ENCODE measurements at places on chromosomes 1 and 21. TPM values are rescaled to one million over a fixed set of nuclear protein-coding genes. Genes with fewer than 3 reads are reported as not detected.

DNA sequence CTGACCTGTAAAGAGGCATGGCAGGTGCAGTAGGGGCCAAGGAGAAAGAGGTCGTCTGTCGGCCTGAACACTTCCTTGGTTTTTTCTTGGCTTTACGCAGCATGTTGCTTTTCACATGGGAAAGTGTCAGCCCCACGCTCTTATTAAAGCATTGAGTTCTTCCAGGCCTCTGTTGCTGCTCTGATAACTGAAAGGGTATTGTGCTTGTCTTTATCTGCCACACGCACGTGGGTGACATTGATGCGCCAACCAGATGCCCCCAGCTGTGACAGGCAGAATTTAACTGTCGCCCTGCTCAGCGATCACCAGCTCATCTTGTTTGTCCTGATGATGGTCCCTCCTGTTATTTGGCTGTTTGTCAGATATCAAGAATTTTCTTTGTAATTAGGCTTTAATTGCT lies 76.5 kb downstream of the GALNT2 start:
- DNase-seq, result no peak
- no peak overlapping the region for H3K4me3 ChIP-seq
- peaks cover 82% of the 10 kb centered on the region for H3K4me1 ChIP-seq

GRCh38 chr1:26046246-26047095 lies 553 bp upstream of the SLC30A2 start:
- H3K27ac ChIP-seq, result no peak overlapping the region
- peak overlapping the region; percentile 22 for H3K4me3 ChIP-seq
- peaks cover 7% of the 10 kb centered on the region for H3K4me1 ChIP-seq
- DNase-seq, result no peak
- H3K36me3 ChIP-seq, result no peaks in the 10 kb centered on the region

The FAM89A gene
- 20.2 TPM for total RNA-seq

- peaks cover 3% of the 10 kb centered on the region for H3K27me3 ChIP-seq
- no peak for DNase-seq
These were observed 209.9 kb upstream of the DEPDC1 start for GRCh38 chr1:68706639-68707317.

- peak overlapping the region; percentile 95 for H3K4me3 ChIP-seq
- H3K27ac ChIP-seq, result peak overlapping the region; percentile 96
- no peak for DNase-seq
- H3K36me3 ChIP-seq, result no peaks in the 10 kb centered on the region
- H3K27me3 ChIP-seq, result no peaks in the 10 kb centered on the region
These were observed 23.3 kb downstream of the CELA3A start for GRCh38 chr1:22024485-22025367.

The PDC gene
- not detected for total RNA-seq

The KRTAP7-1 gene
- not detected for total RNA-seq

DNA sequence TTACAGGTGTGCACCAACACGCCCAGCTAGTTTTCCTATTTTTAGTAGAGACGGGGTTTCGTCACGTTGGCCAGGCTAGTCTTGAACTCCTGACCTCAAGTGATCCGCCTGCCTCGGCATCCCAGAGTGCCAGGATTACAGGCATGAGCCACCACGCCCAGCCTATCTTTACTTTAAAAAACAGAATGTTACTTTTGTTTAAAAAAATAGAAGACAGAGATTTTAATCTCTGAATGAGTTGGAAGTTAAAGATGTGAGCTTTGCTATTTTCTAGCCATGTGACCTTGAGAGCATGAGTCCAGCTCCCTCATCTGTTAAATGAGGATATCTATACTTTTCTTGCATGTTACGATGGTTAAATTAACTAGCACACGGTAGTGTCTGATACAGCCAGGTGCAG lies 3.9 kb upstream of the PUM1 start:
- H3K4me3 ChIP-seq, result no peak overlapping the region
- H3K27ac ChIP-seq, result no peak overlapping the region
- no peaks in the 10 kb centered on the region for H3K4me1 ChIP-seq
- DNase-seq, result no peak
- peaks cover 1% of the 10 kb centered on the region for H3K36me3 ChIP-seq

DNA sequence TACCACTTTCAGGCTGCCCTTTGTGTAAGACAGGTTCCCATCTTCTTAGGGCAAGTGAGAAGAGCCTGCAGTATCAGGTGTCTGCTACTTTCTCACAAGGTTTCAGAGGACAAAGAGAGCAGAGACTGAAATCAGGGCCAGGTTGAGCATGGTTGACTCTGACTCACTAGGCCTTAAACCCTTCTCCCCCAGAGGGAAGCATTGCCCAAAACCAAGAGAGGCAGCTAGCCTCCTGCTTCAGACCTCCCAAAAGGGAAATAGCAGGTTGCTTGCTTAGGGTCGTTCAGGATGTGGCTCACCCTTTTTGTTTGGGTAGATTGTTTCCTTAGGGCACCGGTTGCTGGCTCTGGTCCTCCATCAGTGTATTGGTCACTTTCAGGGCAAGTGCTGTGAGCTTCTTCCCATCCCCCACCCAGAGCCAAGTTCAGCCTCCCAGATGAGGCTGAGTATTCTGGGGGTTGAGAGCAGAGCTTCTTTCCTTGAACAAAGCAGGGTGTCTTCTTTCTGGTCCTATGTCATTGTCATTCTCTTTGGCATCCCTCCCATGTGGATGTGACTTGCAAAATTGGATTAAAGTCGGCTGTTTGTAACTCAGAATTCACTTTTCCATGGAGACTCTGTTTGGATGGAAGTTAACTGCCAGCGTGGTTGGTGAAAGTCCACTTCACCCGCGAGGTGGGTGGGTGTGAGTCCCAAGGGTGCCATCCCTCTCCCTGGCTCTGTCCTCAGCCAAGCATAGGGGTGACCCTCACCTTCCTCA lies 55.5 kb upstream of the GALNT2 start:
- H3K36me3 ChIP-seq, result no peaks in the 10 kb centered on the region
- no peak for DNase-seq
- no peaks in the 10 kb centered on the region for H3K4me1 ChIP-seq
- peaks cover 11% of the 10 kb centered on the region for H3K27me3 ChIP-seq
- H3K27ac ChIP-seq, result no peak overlapping the region

- no peaks in the 10 kb centered on the region for H3K27me3 ChIP-seq
- H3K27ac ChIP-seq, result peak overlapping the region; percentile 12
- no peak for DNase-seq
- H3K36me3 ChIP-seq, result no peaks in the 10 kb centered on the region
These were observed 89.7 kb upstream of the RUNX1 start for GRCh38 chr21:35138665-35139381.

DNA sequence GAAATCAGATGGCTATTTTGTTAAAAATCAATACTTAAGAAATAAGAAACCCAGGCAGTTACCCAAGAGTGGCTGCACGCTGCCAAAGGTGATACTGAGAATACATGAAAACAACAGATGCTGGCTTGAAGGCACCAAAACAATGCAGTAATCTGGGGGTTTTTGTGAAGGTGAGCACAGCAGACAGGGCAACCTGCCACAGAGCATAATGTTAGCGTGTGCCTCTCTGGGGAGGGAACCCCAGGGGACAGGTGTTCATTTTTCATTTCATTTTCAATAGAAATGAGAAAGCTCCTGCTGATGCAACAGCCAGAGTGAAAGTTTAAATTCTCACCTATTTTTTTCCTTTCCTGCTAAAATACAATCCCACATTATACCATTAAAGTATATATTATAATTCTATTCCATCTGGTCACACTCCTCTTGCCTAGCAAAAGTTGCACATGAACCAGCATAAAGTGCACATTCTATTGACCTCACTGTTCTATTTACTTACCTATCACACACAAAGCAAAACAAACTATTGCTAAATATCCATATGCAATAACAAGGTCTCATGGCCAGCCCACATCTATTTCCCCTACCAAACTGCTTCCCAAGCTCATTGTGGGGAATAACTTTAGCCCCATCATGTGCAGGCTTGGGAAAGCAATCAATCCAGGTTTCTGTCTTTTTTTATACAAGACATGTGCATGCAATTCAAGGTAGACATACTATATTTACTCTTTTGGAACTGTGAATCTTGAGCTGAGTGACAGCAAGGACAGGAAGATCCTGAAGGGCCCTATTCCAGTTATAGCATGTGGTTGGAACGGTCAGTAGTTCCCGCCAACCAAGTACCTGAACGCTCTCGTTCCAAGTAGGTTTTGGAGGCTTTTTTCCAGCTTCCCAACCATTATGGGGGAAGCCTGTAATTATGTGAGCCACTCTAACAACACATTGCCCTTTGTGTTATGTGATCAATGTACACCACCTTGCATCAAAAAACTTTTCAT lies 173.6 kb downstream of the RERE start:
- H3K27ac ChIP-seq, result no peak overlapping the region
- H3K27me3 ChIP-seq, result no peaks in the 10 kb centered on the region
- no peaks in the 10 kb centered on the region for H3K36me3 ChIP-seq
- H3K4me3 ChIP-seq, result no peak overlapping the region

DNA sequence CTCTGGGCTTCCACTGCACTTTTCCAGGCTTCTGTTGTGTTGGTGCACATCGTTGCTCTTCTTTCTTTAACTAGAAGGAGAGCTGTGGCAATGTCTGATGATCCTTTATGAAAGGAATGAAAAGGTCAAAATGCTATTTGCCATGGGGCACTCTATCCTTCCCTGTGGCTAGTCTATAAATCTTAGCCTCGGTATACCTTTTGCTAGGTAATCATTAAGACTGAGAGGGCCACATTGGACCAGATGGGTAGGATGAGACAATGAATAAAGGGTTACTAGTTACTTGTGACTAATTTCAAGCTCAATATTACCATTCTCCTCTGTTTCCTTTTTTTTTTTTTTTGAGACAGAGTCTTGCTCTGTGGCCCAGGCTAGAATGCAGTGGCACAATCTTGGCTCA lies 89.4 kb upstream of the C1orf87 start:
- DNase-seq, result no peak
- no peak overlapping the region for H3K27ac ChIP-seq
- no peak overlapping the region for H3K4me3 ChIP-seq
- H3K36me3 ChIP-seq, result no peaks in the 10 kb centered on the region

The DMRTA2 gene
- total RNA-seq, result not detected

GRCh38 chr1:172882791-172883386 lies 167.9 kb downstream of the TNFSF18 start:
- peaks cover 24% of the 10 kb centered on the region for H3K4me1 ChIP-seq
- no peaks in the 10 kb centered on the region for H3K27me3 ChIP-seq
- H3K27ac ChIP-seq, result no peak overlapping the region
